ENCODE measurements at places on chromosomes 7 and 10.

DNA sequence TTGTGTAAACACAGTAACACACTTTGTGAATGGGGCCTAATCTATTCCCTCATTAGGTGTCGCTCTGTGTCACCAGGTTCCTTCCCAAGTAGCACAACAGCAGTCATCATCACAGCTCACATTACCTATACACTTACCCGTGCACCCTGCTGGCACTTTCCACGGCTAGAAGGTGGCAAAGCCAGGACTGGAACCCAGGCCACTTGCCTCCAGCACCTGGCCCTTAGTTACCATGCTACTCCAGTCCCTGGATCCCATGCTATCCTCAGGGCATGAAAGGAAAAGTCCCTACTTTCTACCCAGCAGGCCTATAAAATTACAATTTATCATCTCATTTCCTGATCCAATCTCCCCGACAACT, 18.4 kb downstream of the SMURF1 start:
- DNase-seq = no peak

GRCh38 chr7:132076301-132077035, 499.8 kb downstream of the PLXNA4 start:
- DNase-seq = peak; percentile 73

GRCh38 chr7:114148779-114149178, 230.0 kb upstream of the PPP1R3A start:
- DNase-seq = no peak

- DNase-seq = no peak
Observed at GRCh38 chr10:11713186-11713743, 28.9 kb upstream of the ECHDC3 start.

DNA sequence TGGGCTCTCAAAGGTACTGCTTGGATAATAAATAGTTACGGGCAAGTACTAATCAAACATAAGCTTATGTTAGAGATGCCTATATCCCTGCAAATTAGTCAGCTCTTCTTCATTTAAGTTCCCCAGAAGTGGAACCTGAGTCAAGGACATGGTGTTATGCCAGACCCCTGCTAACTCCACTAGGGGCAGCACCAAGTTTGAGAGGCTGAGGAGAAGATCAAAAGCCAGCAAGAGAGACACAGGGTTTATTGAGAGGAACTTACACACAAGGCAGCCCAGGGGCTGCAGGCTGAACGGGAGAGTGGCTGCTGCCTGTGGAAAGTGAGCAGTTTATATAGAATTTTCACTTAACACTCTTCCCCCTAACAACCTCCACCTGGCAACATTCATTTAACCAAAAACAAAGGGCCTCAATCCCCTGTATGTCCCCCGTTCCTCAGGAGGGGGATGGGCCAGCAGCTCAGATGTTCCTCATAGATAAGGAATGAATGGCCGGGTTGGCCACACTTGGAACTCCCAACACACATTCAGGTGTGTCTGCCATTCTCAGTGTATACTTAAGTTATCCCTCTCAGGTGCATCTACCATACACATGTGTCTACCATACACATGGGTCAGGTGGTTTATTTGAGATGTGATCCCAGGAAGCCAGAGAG, 62.6 kb upstream of the GHITM start:
- DNase-seq = no peak

GRCh38 chr7:54543051-54543488, 895 bp downstream of the VSTM2A start:
- DNase-seq = peak; percentile 86

DNA sequence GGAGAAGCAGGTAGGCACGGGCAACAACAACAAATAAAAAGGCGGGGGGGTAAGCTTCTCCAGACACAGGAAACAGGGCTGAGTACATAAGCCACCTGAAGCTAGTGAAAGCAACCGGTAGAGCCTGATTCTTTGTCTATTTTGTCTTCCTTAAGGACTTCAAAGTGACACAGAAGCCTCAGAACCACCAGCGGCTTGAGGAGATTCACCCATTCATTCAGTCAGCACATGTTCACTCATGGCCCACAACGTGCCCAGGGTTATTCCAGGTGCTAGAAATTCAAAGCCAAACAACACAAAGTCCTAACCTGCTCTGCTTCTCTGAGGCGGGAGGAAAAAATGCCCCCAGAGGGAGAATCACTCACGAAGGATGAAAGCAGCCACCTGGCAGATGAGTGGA, 69.3 kb upstream of the C7orf33 start:
- DNase-seq = no peak

GRCh38 chr10:30048768-30049517, 10.4 kb downstream of the JCAD start:
- no peak for DNase-seq

- no peak for DNase-seq
Observed at GRCh38 chr7:54477083-54477482, 65.1 kb upstream of the VSTM2A start.

DNA sequence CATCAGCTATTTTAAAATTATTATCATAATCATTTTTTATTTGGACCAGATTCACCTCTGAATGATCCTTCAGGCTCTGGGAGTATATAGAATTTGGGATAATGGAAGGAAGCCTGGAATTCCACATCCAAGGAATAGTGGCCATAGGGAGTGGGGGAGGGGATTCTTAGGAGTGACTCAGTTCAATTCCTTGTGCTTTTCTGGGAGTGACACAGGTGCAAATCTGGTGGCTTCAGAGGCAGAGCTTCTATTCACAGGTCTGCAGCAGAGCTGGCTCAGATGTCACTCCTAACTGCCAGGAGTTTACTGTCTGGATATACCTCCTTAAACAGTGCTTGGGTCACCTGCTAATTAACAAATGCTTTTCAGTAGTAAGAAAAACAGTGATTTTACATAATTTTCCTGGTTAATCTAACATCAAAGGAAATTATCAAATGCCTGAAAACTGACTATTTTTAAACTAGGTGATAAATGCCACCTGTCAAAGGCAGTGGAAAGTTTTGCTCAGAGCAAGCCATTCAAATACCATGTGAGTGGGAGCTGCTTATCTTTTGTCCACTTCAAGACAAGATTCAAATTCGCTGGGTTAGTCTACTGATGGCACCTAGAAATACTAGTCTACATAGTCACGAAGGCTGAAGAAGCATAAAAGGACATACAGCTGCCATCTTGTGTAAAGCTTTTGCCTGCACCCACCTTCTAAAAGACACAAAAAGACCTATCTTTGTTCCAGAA, 106.7 kb upstream of the LAMB4 start:
- DNase-seq = no peak

DNA sequence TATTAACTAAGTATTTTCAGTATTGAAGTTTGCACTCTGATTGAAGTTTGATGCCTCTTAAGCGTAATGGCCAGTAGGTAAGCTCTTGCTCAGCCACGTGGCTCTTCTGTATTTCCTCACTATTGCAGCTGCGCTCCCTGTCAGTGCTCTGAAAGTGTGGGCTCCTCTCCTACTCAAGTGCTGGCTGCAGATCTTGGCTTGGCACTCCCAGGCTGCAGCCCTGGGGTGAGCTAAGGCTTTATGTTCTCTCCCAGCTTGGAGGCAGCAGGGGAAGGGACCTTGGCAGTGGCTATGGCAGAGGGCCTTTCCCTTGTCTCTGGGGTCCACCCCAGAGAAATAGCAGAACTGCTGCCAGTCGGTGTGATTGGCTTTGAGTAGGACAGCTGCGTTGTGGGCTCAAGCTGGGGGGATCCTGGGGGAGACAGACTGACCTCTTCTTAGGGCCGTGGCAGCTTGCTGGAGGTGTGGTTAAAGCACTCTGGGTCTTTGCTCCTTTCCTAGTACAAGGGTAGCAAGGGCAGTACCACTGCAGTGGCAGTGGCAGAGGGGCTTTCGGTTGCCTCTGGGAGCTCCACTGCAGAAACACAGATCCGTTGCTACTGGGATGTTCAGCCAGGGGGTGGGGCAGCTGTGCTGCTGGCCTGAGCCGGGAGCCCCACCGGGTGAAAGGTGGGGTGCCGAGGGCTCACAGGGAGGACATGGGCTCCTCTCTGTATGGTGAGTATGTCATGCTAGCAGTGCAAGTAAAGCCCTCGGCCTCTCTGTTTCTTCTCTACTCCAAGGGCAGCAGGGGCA, 100.5 kb downstream of the GLCCI1 start:
- DNase-seq = no peak

GRCh38 chr10:132861116-132861691, 75.3 kb upstream of the NKX6-2 start:
- no peak for DNase-seq

DNA sequence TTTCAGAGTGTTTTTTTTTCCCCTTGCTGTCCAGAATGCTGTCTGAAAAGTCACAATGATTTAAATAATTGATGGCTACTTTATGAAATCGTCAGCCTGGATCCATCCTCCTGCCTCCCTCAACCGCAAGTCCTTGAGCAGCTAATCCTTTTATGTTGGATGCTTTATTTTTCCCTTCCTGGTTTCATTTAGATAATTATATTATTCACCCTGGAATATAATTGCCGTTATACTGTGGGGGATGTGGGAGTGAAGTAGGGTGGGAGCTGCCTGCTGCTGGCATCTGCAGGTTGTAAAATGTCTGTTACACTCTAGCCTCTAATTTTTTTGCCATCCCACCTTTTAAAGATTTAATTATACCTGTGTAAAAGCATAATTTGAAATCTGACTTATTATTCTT, 290.5 kb upstream of the LRGUK start:
- peak; percentile 55 for DNase-seq

GRCh38 chr10:130455111-130455695, 319.0 kb downstream of the GLRX3 start:
- DNase-seq = no peak

DNA sequence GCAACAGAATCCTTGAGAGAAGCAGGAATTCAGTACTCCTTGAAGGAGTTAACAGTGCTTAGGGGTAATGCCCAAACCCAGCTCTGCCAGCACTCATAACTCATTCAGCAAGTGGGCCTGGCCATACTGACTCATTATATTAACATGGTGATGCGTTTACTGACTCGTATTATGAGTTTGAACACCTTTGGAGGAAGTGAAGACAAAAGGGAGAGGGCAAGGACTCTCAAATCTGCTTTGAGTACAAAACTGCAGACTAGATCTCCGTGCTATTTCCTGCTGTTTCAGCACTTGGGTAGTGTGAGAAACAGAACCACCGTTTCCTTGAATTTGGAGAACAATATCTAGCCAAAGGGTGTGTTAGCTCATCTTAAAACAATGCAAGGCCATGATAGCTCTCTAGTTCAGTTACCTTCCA, 30.8 kb downstream of the SLC16A9 start:
- no peak for DNase-seq

DNA sequence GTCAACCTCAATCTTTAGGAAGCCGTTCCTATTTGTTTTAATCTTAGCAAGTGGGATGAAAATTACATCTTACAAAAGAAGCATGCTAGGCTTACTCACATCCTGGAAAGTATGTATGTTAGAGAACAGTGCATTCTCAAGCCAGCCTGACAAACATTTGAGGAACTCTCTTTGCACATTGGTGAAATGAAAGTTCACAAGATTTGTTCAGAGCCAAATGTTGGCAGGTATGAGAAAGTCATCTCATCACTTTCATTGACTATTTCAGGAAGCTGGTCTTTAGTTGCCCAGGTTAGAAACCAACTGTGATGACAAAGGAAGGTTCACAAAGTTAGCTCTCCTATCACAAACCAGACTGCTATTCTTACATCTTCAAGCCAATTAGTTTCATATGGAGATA, 57.1 kb downstream of the ABCB1 start:
- no peak for DNase-seq

- DNase-seq = no peak
Observed at GRCh38 chr10:104300002-104300735, 31.2 kb downstream of the GSTO2 start.

DNA sequence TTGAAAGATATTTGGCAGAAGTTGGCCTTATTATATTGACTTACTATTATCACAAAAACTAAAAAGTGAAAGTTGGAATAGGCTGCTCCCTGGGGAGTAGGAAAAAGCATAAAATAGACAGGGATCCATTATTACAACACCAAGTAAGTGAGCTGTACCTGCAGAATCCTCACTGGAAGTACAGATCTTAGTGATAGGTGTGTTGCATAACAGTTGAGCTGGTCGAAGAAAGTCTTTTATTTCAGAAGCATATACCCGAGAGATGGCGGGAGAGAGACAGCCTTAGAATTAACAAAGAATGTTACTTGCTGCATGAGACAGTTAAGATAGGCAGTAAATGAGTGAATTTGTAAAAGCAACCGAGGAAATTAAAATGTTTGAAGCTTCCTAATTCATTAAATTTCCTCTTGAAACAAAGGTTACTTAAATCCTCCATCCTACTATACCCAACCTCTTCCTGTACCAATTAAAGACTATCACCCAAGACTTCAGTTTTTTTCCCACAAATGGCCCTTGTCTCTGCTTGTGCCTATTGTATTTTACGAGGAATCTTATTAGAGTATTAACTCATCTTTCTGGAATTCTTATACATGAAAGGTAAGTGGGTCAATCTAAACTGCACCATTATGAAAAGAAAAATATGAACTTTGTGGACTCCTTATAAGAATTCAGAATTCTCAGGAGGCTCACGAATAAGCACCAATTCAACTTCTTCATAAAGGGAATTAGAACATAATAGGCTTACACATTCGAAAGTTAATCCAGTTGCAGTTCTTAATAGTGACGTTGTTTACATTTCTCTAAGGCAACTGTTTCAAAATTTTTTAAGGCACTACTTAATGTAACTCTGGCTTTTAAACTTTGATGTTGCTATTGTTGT, 56.2 kb downstream of the CREM start:
- no peak for DNase-seq

DNA sequence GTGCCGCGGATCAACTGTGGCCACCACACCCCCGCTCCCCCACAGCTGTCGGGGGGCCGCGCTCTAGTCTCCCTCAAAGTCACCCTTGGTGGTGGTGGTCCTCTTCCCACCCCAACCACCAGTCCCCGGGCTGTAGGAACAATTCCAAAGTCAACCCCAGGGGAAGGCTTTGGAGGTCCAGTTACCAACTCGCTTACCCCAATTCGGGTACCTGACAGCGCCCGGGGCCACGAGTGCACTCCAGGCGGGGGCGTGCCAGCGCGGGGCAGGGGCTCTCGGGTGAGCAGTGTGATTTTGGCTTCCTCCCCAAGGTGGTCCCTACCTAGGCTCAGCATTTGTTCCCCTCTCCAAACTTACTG, 584 bp upstream of the ZMIZ1 start:
- no peak for DNase-seq

GRCh38 chr10:29648114-29648982, 13.6 kb upstream of the SVIL start:
- no peak for DNase-seq

DNA sequence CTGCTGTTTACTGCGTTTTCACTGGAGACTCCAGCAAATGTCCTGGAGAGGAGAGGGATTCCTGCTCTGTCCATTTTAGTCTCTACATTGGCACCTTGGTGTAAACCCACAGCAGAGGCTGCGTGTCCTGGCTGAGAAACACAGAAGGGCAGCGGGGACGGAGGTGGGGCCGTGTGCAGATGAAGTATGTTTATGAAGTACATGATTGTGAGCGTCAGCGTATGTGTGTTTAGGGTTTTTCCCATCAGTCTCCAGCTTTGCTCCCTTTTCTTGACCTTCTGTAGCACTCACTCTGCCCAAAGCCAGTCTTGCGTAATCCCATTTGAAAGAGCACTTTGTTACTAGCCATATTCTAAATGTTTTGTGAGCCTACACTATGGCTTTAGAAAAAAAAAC, 750.7 kb upstream of the SORCS1 start:
- DNase-seq = no peak

- DNase-seq = no peak
Observed at GRCh38 chr10:60414111-60414510, 24.4 kb upstream of the ANK3 start.
